ENCODE measurements at places on chromosomes 11 and 22. TPM values are rescaled to one million over a fixed set of nuclear protein-coding genes. Genes with fewer than 3 reads are reported as not detected.

RFPL1 gene
- not detected for total RNA-seq

LRRC74B gene
- total RNA-seq = not detected

COMT gene
- 351 TPM for total RNA-seq

SNX32 gene
- total RNA-seq = not detected

KCNQ1 gene
- 0.44 TPM for total RNA-seq

MAJIN gene
- 0.24 TPM for total RNA-seq

MMP11 gene
- total RNA-seq = 0.58 TPM

GSTP1 gene
- 1,492 TPM for total RNA-seq

ART1 gene
- total RNA-seq = not detected

DBX1 gene
- not detected for total RNA-seq

GPHA2 gene
- total RNA-seq = not detected

USP2 gene
- 16.9 TPM for total RNA-seq

SEPTIN3 gene
- total RNA-seq = not detected

TECTA gene
- not detected for total RNA-seq

PANX2 gene
- 3.9 TPM for total RNA-seq

SCN4B gene
- total RNA-seq = not detected

CEP126 gene
- total RNA-seq = 0.11 TPM

OR8B3 gene
- not detected for total RNA-seq

ALKBH3 gene
- 37.9 TPM for total RNA-seq

HTR3B gene
- total RNA-seq = not detected

AP5B1 gene
- 24.2 TPM for total RNA-seq

Measured in K562 (cell line).